ENCODE measurements at places on chromosomes 2 and 18.

DNA sequence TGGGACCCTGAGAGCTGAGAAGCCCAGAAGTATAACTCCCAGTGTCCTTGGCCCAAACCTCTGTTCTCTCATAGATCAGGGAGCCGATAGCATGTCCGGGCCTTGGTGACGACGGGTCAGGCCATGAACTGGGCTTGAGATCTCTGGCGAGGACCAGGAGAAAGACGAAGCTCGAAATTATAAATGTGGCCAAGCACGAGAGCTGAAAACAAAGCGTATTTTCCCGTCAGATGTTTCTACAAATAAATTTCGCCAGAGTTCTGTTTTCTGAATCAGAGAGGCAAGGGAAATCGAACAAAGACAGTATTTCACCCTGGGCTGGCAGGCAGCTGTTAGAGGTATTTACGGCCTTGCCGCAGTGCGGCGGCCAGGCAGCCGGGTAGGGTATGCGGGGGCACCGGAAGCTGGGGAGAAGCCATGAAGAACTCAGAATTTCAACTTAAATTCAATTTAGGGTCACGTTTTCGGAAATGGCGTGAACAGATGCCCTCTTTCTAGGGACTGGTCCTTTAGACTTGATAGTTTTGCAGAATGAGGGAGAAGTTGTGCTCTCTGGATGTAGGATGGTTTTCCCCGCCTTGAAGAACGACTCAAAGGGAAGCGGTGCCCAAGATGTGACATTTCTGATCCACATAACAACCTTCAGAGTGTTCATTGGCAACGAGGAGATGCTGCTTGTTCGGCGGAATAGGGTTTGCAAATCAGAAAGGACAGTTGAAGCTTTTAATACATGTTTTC is 9.6 kb downstream of the HOXD8 start:
- DNase-seq, result no peak

- no peak for DNase-seq
Observed at GRCh38 chr2:236674238-236674637, 104.6 kb downstream of the ACKR3 start.

DNA sequence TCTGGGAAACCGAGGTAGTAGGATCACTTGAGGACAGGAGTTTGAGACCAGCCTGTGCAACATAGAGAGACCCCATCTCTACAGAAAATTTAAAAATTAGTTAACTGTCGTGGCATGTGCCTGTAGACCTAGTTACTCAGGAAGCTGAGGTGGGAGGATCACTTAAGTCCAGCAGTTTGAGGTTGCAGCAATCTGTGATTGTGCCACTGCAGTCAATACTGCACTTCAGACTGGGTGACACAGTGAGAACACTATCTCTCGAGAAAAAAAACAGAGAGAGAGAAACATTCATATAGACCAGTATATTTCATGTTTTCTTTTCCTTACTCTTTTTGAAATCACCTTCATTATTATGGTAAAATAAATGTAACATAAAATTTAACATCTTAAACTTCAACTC is 290.7 kb upstream of the CYP26B1 start:
- DNase-seq, result no peak

GRCh38 chr2:37342591-37343220 is 1.7 kb upstream of the QPCT start:
- no peak for DNase-seq

GRCh38 chr2:183011743-183012142 is 26.5 kb downstream of the NCKAP1 start:
- DNase-seq, result no peak

DNA sequence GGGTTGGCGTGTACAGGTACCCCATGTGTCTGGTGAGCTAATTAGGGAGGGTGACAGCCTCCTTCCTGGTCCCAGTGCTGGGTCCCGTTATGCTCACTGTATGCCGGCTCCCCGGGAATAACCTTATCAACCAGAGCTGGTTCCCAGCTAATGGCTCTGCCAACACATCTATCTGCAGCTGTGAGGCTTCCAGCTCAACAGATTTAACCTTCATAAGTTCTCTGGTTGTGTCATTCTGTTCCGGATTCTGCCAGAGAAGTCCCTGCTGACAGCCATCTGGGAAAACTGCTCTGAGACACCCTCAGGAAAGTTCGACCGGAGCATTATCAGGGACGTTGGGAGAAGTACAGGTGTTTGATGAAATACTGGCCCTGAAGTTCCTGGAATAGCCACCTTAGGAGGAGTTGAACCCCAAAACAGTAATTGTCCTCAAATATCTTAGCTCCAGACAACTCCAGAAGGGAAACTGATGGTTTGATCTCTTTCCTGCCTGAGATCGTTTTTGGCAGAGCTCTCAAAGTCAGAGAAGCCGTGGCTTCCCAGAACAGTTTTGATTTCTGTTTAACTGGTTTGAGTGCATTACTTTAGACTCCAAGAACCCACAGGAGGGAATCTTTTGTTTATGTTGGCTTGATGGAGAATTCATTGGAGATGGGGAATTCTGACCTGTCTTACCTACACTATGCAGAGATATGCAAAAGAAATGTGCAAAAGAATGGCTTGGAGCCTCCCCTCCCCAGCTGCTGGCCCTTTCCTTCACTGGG is 39.4 kb upstream of the TXNDC2 start:
- no peak for DNase-seq

DNA sequence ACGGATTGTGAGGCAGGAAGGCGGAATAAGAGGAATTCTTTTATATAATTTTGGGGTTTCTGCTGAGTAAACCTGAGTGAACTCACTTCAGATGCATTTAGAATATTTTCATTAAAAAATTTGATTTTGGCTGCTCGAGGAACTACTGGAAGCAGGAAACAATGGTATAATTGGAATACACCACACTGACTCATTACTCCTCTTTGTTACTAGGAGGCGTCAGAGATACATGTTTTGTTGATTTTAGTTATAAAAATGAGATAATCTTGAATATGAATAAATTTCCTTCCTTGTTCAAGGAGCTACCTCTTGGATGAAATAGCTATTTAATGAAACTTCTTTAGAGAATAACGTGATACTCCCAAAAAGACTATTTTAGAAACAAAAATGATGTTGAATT is 97.4 kb downstream of the ANKRD36 start:
- DNase-seq, result no peak

DNA sequence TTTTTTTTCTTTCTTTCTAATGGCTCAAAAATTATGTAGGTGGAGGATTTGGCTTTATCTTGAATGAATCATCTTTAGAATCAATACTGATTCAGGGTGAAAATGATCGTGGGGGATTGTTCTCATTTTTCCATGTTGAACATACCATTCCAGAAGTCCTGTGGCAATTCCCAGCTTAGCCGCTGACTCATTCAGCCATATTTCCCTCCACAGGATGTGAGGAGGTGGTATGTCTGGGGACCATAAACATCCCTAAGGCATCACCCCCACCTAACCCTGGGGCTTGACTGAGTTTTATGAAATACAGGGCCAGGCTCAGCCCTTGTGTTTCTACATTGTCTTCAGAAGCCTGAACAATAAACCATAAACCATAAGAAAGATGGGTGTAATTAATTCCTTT is 92.7 kb upstream of the FN1 start:
- DNase-seq, result no peak

DNA sequence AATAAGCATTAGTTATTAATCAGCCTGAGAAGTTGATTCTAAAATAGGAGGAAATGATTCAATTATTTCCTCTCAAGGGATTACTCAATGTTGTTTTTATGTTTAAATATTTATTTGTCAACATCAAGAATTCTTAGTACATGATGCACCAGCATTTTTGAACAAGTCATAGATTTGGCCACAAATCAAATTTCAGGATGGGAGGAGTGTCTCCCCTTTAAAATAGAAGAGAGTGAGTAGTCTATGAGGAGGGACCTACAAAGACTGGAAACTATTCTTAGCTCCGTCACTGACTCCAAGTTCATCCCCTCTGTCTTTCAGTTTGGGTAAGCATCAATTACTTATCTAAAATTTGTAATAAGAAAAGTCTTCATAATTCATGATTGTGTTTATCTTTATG is 18.6 kb upstream of the IL18R1 start:
- no peak for DNase-seq

DNA sequence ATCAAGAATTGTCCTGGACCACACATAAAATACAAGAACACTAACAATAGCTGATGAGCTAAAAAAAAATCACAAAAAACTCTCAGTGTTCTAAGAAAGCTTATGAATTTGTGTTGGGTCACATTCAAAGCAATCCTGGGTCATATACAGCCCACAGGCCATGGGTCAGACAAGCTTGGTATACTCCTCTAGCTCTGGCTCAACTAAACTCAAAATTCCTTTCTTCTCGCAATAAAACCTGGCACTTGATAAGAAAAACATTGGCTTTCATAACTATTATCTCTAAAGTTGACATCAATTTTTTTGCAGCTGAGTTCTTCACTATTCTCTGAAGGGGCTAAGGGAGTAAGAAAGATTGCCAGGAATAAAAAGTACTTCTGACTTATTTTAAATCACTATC is 38.3 kb downstream of the FBXO48 start:
- DNase-seq, result no peak

DNA sequence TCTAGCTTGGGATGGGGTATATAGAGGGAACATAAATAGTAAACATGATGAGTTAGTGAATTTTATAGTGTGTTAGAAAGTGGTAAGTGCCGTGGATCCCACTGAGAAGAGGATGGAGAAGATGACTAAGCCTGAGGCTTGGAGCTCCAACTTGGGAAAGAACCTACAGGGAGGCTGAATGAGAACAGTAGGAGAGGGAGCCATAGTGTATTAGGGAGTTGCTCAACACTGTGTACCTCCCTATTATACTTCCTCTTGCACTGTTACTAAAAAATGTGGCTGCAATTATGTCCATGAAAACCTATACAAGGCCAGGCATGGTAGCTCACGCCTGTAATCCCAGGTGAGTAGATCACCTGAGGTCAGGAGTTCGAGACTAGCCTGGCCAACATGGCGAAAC is 2.9 kb upstream of the SLC19A3 start:
- no peak for DNase-seq

DNA sequence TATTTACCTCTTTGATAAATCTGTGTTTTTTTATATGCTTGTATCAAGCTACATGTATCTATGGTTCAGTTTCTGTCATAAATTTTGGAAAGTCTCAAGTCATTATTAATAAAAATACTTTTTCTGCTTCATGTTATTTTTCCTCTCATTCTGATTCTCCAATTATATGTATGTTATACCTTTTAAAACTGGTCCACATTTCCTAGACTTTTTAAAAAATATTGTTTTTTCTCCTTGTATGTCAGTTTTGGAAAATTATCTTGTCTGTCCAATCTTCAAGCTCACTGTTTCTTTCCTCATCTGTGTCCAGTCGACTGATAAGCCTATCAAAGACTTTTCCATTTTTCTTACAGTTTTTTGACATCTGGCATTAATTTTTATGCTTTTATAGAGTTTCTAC is 253.4 kb downstream of the ASXL3 start:
- no peak for DNase-seq

Measured in Calu3 (cell line).